Activated CD4-positive, alpha-beta T cell treated with anti-CD3 and anti-CD28 coated beads for 4 hours (primary cell): ENCODE measurements at places on chromosomes 7 and 10.

DNA sequence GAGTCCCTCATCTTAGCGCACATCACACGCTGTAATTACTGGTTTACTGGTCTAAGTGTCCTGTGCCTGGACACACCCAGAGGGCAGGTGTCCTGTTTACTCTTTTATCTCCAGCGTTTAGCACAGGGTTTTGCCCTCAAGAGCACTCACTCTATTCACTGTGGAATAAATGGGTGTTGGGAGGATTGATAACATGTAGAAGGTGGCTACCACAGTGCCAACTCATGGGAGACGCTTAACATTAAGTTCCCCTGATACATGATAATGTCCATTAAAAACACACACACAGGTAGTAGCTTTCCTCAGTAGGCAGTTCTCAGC lies 96.1 kb upstream of the EFCAB10 start:
- DNase-seq = no peak

DNA sequence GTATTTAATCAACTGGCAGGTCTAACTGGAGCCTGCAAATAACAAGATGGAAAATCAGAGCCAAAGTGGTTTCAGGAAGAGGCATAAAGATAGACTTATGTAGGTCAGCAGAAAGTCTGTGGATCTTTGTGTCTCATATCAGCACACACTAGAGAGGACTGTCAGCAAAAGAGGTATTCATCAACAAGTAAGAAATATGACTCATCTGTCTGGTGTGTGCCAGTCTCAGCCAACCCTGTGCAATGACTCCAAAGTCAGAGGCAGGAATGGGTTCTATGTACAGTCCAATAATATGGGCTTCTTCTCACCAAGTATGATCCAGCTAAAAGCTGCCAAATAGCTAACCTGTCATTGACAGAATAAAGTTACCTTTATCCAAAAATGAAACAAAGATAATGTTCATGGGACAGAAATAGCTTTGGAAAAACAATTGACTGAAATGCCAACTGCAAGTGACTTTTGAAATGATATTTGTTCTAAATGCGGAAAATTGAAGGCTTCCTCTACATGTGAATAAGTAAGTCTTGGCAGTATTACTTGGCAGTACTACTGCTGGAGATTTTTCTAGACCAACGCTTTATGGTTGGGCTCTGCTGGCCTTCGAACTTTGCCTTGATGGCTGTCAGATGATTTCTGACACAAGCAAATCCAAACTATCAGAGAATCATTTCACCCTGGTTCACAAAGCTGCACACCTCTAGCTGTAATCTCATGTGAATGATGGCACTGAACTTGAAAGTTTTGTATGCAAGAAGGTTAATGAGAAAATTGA lies 272.3 kb upstream of the SEMA3C start:
- DNase-seq = no peak

- DNase-seq = no peak
Measured at GRCh38 chr10:128907155-128907941, 559.7 kb upstream of the MGMT start.

GRCh38 chr7:142833174-142834048 lies 21.5 kb upstream of the EPHB6 start:
- DNase-seq = no peak

- no peak for DNase-seq
Measured at GRCh38 chr10:98390406-98390805, 24.6 kb downstream of the PYROXD2 start.

DNA sequence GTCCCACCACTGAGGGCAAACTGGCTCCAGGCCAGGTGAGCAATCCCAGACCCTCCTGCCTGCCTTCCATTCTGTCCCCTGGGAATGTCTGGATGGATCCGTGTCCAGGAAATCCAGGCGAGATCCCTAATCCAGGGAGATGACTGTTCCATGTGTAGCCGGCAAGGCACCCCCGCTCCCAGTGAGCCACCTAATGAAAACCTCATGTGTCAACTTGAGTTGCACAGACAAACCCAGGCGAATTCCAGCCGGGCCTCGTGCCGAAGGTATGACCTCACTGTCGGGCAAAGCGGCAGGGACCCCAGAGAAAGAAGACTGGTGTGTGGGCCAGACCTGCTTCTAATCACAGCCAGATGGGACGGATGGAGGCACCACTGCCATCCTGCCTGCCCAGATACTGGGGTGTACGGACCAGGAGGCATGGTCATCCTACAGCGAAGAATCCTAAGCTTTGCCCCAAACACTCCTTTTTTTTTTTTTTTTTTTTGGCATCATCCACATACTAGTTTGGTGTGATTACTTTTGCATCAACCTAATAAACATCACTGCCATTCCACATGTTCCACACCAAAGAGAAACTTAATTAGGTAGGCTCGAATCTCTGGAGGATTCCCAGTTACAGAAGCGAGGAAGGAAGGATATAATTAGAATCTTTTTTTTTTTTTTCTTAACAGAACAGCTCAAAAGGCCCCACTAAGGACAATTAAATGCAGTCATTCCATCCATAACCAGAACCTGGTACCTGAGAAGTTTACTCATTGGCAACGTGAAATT lies 313.1 kb downstream of the CALN1 start:
- DNase-seq = no peak

DNA sequence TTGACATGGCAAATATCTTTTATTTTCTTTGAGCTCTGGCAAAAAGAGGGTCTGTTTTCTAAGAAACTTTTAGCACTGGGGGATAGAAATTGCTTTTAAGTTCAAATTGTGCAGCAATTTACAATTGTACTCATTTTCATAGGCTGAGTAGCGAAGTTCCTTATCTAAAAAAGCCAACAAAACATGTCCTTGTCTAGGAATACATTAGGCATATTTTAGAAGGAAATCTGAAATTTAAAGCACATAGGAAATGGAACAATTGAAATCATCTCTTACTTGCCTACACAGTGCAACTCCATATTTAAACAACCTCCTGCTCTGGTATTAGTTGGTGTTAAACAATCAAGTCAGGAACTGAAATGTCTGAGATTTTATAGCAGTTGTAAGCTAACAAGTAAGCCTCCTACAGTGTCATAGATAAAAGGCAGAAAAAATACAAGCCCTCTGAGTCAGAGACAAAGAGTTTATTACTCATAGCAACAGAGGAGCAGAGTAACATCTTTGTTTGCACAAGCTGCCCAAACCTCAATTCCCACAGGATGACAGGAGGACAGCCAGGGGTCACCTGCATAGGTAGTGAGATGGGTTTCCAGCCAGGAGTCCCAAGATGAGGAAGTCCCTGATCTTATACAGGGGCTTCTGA lies 280.2 kb upstream of the HGF start:
- no peak for DNase-seq

GRCh38 chr7:143504215-143504936 lies 26.7 kb downstream of the TAS2R41 start:
- DNase-seq = no peak

DNA sequence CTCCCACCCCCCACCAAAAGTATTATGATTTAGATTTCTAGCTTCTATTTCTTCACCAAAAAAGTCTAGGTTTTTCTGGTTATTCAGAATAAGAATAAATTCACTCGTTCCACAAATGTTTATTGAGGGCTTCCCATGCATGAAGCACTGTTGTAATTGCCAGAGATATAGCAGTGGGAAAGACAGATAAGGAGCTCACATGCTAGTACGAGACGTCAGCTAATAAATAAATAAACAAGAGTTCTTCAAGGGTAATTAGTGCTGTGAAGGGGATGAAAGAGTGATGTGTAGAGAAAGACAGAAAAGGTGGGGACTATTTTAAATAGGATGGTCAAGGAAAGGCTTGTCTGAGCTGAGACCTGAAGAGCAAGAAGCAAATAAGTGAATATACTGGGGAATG lies 38.1 kb upstream of the SEPTIN7 start:
- no peak for DNase-seq

DNA sequence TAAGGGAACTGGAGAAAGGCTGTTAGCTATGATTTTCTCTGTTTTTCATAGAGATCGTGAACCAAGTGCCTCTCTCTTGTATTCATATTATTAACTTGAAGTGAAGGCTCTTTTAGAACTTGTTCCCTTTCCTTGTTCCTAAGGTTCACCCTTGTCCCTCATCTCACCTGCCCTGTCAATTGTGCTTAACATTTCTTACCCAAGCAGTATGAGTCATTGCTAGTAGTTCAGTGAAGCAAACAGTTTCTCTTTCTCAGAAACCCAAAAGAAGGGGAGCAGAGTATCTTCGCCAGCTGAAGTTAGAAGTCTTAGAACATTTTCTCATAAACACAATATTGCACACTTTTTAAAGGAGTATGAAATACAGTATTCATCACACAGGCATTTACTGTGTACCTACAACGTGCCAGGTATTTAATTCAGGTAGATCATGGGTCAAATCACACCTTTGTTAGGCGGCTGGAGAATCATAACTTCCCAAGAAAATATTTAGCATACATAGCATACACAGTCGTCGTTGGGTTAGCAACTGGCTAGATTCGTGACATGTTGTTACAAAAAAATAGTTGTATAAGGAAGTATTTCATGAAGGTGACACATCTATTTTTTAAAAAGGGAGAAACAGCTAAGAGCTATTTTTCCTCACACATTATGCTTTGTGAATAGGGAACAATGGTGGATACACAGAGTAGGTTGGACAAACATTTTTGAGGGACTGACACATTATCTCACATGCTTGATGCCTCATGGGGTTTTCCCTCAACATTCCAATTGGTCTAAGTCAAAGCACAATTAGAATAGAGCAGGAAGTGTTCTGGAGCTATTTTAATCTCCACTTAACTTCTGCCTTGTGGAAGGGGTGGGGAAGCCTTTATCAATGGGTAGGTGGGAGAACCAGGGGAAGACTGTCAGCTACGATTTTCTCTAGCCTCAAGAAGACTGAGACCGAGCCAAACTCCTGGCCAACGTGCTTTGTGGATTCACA lies 13.2 kb downstream of the HDAC9 start:
- no peak for DNase-seq

DNA sequence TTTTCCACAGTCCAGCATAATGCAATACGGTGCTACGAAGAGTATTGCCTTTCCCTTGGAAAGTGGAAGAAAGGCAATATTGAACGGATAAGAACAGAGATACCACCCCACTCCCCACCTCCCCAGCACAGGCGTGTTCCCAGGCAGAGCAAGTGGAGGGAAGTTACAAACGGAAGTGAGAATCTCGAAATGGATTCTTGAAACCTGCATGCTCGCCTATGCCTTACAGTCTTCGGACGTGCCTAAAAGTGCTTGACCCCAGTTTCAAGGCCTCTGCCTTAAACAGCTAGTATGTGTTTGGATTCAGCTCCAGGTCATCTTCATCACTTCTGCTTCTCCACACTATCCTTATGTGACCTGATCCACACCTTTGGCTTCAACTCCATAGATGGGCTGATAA lies 35.0 kb upstream of the USP6NL start:
- DNase-seq = no peak

DNA sequence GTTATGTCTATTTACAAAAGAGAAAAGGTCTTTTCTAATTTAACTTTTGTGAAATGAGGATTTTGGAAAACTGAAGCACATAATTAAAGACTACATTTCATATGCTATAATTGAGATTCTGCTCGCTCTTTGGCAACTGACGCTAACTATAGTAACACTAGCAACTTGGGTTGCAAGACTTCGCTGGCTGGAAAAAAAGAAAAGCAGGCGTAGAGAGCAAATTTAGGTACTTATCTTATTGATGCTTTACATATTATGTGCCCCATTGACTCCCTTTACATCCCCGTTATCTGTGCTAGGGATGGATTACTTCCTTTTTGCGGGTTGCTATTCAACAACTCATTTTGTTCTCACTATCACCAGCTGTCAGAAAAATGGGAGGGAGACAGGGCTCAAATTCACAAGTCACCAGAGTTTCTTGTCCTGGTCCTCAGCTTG lies 10.5 kb downstream of the SEMA3C start:
- no peak for DNase-seq

- no peak for DNase-seq
Measured at GRCh38 chr7:140349144-140349771, 49.1 kb downstream of the SLC37A3 start.

GRCh38 chr7:70052691-70053090 lies 454.4 kb downstream of the AUTS2 start:
- no peak for DNase-seq

- no peak for DNase-seq
Measured at GRCh38 chr10:77756319-77757232, 119.0 kb upstream of the KCNMA1 start.

GRCh38 chr10:115093286-115093775 lies at the start of gene ATRNL1:
TSS of gene ATRNL1 (plus strand) at chr10:115093365. CDS start at chr10:115093751, 386 bp downstream.
- no peak for DNase-seq

GRCh38 chr7:94429153-94429552 lies 34.5 kb downstream of the COL1A2 start:
- DNase-seq = no peak

GRCh38 chr7:43039346-43039745 lies 73.1 kb upstream of the HECW1 start:
- DNase-seq = no peak

- DNase-seq = no peak
Measured at GRCh38 chr7:51304729-51305128, 11.9 kb downstream of the COBL start.

GRCh38 chr7:153430931-153431330 lies 621.3 kb upstream of the DPP6 start:
- DNase-seq = no peak

GRCh38 chr7:151228024-151228866 lies 1.2 kb upstream of the ABCF2 start:
- DNase-seq = no peak

DNA sequence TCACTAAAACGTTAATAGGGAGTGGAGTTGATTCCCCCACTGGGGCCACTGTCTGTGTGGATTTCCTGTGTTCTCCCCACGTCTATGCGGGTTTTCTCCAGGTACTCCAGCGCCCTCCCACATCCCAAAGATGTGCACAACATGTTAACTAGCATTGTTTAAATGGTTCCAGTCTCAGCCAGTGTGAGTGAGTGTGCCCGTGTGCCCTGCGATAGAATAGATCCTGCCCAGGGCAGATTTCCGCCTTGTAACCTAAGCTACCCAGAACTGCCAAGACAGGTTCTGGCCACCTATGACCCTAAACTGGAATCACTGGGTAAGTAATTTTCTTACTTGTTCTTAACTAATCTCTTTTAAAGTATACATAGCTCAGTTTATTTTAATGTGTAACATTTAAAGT lies 58.5 kb downstream of the CCDC6 start:
- DNase-seq = no peak

- DNase-seq = no peak
Measured at GRCh38 chr7:116111475-116111874, 80.9 kb upstream of the TFEC start.

DNA sequence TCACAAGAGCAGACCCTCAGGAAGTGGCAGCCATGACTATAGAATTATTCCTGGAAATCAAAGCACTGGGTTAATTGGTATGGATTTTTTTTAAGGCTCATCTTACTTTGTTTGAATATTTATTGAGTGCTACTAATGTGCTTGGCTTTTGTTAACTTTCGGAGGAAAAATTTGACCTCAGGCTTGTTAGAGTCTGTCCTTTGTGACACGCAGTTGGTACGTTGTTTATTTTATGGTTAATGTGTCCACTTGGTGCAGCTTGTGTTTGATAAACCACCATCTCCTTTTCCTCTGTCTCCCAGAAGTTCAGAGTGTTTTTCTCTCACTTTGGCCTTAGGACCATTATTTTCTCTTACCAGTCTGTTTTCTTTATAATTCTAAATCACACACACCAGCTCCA lies 268.6 kb downstream of the SDK1 start:
- DNase-seq = no peak

- no peak for DNase-seq
Measured at GRCh38 chr7:92306153-92306552, 60.4 kb downstream of the ANKIB1 start.

- DNase-seq = no peak
Measured at GRCh38 chr7:108584211-108584610, 14.5 kb downstream of the DNAJB9 start.

GRCh38 chr10:62186999-62187675 lies 81.5 kb downstream of the RTKN2 start:
- no peak for DNase-seq
